ENCODE measurements at places on chromosomes 11 and 22. TPM values are rescaled to one million over a fixed set of nuclear protein-coding genes. Genes with fewer than 3 reads are reported as not detected.

- no peaks in the 10 kb centered on the region for H3K27me3 ChIP-seq
These were observed 4.2 kb upstream of the ANO1 start for GRCh38 chr11:70073871-70074371.

GRCh38 chr11:46015941-46016340 is 93.5 kb downstream of the LARGE2 start:
- no peaks in the 10 kb centered on the region for H3K36me3 ChIP-seq
- no peaks in the 10 kb centered on the region for H3K27me3 ChIP-seq
- DNase-seq, result no peak
- no peaks in the 10 kb centered on the region for H3K4me1 ChIP-seq

DNA sequence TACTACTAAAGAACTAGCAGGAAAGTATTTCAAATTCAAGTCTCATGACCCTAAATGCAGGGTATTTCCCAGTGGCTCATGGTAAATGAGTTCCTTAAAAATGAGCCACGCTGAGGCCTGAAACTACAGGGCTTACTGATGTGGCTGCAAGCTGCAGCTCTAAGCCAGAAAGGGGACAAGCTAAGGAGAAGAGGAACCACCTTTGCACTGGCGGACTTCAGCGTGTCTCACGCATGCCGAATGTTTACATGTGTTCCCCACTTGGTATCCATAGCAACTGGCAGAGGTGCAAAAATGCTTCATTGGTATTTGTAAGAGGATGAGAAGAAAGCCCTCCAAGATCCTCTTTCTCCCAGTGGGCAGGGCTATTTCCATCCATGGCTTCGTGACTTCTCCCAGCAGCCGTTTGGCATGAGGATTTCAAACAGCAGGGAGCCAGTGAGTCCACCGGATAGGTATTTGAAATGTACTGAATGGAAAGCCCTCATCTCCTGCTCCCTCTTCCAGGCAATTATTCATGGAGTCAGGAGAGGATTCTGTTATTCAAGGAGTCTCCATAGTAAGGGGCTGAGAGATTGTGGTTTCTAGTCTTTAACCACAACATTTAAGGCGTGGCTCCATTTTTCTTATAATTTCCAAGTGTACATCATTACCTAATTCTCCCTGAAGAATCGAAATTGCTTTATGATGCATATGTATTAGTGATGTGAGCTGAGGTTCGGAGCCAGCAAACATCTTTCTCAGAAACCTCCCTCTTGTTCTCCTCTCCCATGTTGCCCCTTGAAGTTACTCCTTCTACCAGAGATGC is 55.3 kb upstream of the CD44 start:
- H3K27ac ChIP-seq, result peak overlapping the region; percentile 85
- H3K4me1 ChIP-seq, result peaks cover 65% of the 10 kb centered on the region
- peak overlapping the region; percentile 39 for H3K4me3 ChIP-seq
- no peaks in the 10 kb centered on the region for H3K27me3 ChIP-seq
- no peaks in the 10 kb centered on the region for H3K36me3 ChIP-seq

The OR56B1 gene
- total RNA-seq, result not detected

Measured in PC-9 (cell line).